T-helper 17 cell (primary cell): ENCODE measurements at places on chromosomes 2 and 18. TPM values are rescaled to one million over a fixed set of nuclear protein-coding genes. Genes with fewer than 3 reads are reported as not detected.

The PLB1 gene
- total RNA-seq: 2.2 TPM

DNA sequence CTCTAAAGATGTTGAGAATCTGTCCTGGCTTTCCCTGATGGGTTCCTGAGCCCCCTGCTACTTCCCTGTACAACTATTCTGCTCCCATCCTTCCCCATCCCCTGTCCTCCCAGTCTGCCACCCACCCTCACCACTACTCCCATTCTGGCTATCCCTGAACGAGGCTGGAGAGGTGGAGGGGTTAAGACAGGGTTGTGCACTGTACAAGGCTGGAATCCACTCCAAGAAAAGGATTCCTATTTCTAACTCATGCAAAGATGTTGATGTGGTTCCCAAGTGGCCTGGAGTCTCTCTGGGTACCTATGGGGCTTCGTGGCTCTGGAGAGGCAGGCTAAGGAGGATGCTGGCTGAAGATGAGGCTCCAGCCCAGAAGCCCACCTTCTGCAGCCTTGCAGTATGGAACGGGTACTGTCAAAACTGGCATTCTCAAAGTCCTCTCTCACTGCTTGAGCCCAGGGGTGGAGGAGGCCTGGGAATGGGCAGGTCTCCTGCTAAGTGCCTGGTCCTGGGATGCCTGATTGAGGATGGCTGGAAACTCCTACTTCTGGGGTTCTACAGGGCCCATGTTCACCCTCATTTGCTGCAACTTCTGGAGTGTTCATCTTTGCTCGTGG lies 1.3 kb upstream of the FEV start:
- DNase-seq: no peak

The CEP68 gene
- total RNA-seq: 22.5 TPM

GRCh38 chr2:116142644-116143227 lies 1671.8 kb upstream of the DDX18 start:
- DNase-seq: no peak

The TMEM37 gene
- total RNA-seq: not detected

- no peak for DNase-seq
Measured at GRCh38 chr18:41058351-41059125, 896.5 kb upstream of the PIK3C3 start.

The ABCB6 gene
- 6.6 TPM for total RNA-seq
